ENCODE measurements at places on chromosomes 2 and 18. TPM values are rescaled to one million over a fixed set of nuclear protein-coding genes. Genes with fewer than 3 reads are reported as not detected.

DNA sequence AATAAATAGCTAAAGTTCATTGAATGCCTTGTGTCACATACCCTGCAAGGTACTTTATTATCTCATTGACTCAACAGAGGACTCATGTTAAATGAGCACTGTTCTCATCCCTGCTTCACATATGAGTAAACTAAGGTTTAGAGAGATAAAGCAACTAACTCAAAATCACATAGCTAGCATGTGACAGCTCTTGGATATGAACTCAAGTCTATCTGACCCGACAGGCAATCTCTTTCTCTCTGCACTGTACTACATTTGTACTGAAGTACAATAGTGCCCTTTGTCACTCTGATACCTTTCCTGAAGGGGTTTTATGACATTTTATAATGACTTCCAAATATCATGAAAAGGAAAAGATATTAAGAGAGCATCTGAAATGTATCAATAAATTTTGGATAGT, 297.5 kb upstream of the UBE2E3 start:
- no peaks in the 10 kb centered on the region for H3K4me1 ChIP-seq
- no peak for DNase-seq
- H3K27ac ChIP-seq = no peak overlapping the region

- H3K4me1 ChIP-seq = peaks cover 31% of the 10 kb centered on the region
- no peak overlapping the region for H3K4me3 ChIP-seq
- H3K27me3 ChIP-seq = no peaks in the 10 kb centered on the region
Measured at GRCh38 chr2:189552991-189553404, 27.6 kb downstream of the SLC40A1 start.

Gene ORC2
- 19.3 TPM for total RNA-seq

GRCh38 chr18:49015886-49016647, 65.3 kb upstream of the SMAD7 start:
- DNase-seq = peak; percentile 53
- H3K27me3 ChIP-seq = no peaks in the 10 kb centered on the region
- no peak overlapping the region for H3K27ac ChIP-seq
- no peaks in the 10 kb centered on the region for H3K36me3 ChIP-seq

DNA sequence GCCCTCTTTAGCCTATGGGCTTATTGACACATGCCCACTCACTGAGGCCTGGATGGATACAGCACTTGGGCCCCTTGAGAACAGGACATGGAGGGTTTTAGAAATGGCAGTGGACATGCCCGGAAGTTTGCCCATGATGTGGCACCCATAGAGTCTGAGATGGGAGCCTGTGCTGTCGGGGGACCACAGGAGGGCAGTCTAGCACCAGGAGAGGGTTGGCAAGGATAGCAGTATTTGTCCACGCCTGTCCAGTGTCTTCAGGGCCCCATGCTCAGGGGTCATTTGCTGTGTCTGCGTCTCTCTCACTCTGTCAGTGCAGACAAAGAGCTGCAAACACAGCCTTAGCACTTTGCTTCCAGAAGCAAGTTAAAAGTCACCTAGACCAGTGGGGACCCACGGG, 48.7 kb downstream of the IL1RL2 start:
- no peaks in the 10 kb centered on the region for H3K36me3 ChIP-seq
- no peaks in the 10 kb centered on the region for H3K27me3 ChIP-seq
- no peak overlapping the region for H3K4me3 ChIP-seq
- H3K4me1 ChIP-seq = no peaks in the 10 kb centered on the region

Gene DGUOK
- total RNA-seq = 31.6 TPM

DNA sequence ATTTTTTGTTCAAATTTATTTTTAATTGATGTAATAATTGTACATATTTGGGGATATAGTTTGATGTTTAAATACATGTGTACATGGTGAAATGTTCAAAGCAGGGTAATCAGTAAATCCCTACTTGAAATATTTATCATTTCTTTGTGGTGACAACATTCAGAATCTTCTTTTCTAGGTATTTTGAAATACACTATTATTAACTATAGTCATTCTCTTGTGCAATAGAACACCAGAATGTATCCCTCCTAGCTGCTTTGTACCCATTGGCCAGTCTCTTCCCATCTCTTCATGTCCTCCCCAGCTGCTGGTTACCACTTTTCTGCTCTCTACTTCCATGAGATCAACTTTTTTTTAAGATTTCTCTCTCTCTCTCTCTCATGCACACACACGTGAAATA, 126.5 kb downstream of the ZNF407 start:
- H3K27me3 ChIP-seq = no peaks in the 10 kb centered on the region
- no peak overlapping the region for H3K4me3 ChIP-seq
- peaks cover 20% of the 10 kb centered on the region for H3K4me1 ChIP-seq
- DNase-seq = no peak
- H3K36me3 ChIP-seq = no peaks in the 10 kb centered on the region

Gene MCFD2
- total RNA-seq = 75.7 TPM

DNA sequence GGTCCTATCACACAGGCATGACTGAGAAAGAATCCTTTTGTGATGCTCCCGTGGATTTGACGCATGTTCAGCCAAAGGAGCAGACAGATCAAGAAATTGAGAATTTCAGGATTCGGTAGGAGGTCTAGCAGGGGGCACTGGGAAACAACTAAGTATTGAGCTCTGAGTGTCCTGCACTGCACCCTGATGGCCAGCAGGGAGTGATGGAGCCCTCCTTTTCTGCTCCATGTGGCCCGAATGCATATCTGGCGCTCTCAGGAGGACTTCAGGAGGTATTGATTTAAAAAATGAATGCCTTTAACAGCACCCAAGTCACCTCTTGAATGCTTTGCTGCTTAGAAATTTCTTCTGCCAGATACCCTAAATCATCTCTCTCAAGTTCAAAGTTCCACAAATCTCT, 58.0 kb downstream of the ZNF519 start:
- H3K27me3 ChIP-seq = no peaks in the 10 kb centered on the region
- H3K36me3 ChIP-seq = peaks cover 5% of the 10 kb centered on the region
- H3K4me1 ChIP-seq = no peaks in the 10 kb centered on the region

- DNase-seq = no peak
- H3K27me3 ChIP-seq = no peaks in the 10 kb centered on the region
- no peaks in the 10 kb centered on the region for H3K4me1 ChIP-seq
- H3K4me3 ChIP-seq = no peak overlapping the region
- peaks cover 65% of the 10 kb centered on the region for H3K36me3 ChIP-seq
- H3K27ac ChIP-seq = no peak overlapping the region
Measured at GRCh38 chr2:86772611-86773010, 18.1 kb downstream of the CD8A start.

Gene LINC00305
- total RNA-seq = not detected

GRCh38 chr2:44680983-44681531, 260.4 kb upstream of the SIX3 start:
- H3K4me3 ChIP-seq = no peak overlapping the region
- no peaks in the 10 kb centered on the region for H3K27me3 ChIP-seq
- no peaks in the 10 kb centered on the region for H3K36me3 ChIP-seq
- H3K4me1 ChIP-seq = no peaks in the 10 kb centered on the region

GRCh38 chr2:224272237-224272910, 129.5 kb downstream of the FAM124B start:
- H3K4me1 ChIP-seq = no peaks in the 10 kb centered on the region
- H3K4me3 ChIP-seq = no peak overlapping the region
- no peak overlapping the region for H3K27ac ChIP-seq
- H3K27me3 ChIP-seq = no peaks in the 10 kb centered on the region

- no peak for DNase-seq
- peaks cover 3% of the 10 kb centered on the region for H3K4me1 ChIP-seq
- no peak overlapping the region for H3K27ac ChIP-seq
- H3K27me3 ChIP-seq = no peaks in the 10 kb centered on the region
- no peak overlapping the region for H3K4me3 ChIP-seq
Measured at GRCh38 chr2:175234153-175234552, 52.6 kb upstream of the ATP5MC3 start.

Gene KCNK3
- 2.9 TPM for total RNA-seq

DNA sequence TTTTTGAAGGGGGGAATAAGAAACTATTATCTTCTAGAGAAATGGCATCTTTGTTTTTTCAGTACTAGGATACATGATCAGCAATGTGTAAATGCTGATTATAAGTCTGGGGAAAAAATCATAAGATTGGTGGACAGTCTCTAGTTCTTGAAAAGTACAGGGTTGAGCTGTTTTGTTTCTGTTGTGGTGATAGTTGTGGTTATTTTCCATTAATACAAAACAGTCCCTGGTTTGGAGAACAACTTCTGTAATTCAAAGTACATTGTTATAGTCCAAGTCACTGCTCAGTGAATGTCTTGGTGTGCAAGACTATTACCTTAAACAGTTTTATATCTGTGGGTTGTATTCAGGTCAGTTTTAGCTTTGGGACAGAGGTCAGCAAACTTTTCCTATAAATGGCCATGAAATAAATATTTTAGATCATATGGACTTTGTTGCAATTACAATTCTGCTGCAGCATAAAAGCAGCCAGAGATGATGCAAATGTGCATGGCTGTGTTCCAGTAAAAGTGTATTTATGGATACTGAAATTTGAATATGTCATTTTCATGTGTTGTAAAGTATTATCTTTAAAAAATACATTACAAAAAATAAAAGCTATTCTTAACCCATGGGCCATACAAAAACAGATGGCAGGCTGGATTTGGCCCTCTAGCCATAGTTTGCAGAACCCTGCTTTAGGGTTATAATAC, 111.0 kb downstream of the CERS6 start:
- no peak overlapping the region for H3K27ac ChIP-seq
- no peaks in the 10 kb centered on the region for H3K36me3 ChIP-seq
- H3K4me3 ChIP-seq = no peak overlapping the region
- H3K4me1 ChIP-seq = no peaks in the 10 kb centered on the region
- no peak for DNase-seq

- no peaks in the 10 kb centered on the region for H3K27me3 ChIP-seq
- DNase-seq = no peak
- no peaks in the 10 kb centered on the region for H3K36me3 ChIP-seq
Measured at GRCh38 chr2:146992466-146992865, 852.4 kb upstream of the ACVR2A start.

DNA sequence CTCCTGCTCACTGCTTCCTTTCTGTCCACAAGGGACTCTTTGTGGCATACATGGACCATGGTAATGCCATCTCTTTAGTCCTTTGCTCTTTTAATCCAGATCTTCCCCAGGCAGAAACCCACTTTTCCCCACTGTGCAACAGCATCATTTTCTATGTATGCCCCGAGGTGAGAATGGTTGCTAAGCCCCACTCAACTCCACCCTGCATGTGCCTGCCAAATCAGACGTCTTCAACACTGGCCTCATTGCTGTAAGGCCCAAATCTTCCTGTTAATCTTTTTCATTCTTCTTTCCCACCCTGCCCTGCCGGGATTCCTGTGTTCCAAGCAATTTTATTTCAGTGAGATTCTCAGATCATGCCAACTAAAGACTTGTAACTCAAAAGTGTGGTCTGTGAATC, 328.4 kb downstream of the PAX3 start:
- H3K4me1 ChIP-seq = no peaks in the 10 kb centered on the region
- H3K4me3 ChIP-seq = no peak overlapping the region
- no peaks in the 10 kb centered on the region for H3K27me3 ChIP-seq
- H3K27ac ChIP-seq = no peak overlapping the region

GRCh38 chr18:45863469-45863868, 38.0 kb downstream of the SIGLEC15 start:
- no peaks in the 10 kb centered on the region for H3K27me3 ChIP-seq
- no peak for DNase-seq
- H3K27ac ChIP-seq = no peak overlapping the region
- peaks cover 89% of the 10 kb centered on the region for H3K36me3 ChIP-seq
- H3K4me1 ChIP-seq = no peaks in the 10 kb centered on the region

GRCh38 chr2:201852878-201853415, 46.6 kb downstream of the CDK15 start:
- no peaks in the 10 kb centered on the region for H3K4me1 ChIP-seq
- DNase-seq = no peak
- no peak overlapping the region for H3K4me3 ChIP-seq
- H3K36me3 ChIP-seq = no peaks in the 10 kb centered on the region
- no peaks in the 10 kb centered on the region for H3K27me3 ChIP-seq

DNA sequence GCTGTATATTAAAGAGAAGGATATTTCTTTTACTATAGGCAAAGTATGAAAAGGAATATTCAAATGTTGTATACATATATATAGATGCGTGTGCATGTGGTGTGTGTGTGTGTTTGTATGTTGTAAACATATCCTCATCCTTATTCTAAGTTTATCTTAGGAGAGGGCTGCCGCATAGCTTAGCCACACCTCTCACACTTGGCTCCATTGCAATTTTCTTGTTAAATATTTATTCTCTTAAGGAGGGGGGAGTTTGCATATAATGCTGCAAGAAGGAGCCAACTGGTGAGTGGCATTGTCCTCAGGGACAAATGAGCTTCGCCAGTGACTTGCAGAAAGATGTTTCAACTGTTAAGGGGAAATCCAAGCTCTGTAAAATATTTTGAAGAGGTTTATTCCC, 360.1 kb upstream of the RND3 start:
- no peaks in the 10 kb centered on the region for H3K36me3 ChIP-seq
- no peaks in the 10 kb centered on the region for H3K4me1 ChIP-seq
- H3K27me3 ChIP-seq = no peaks in the 10 kb centered on the region
- no peak for DNase-seq

- H3K36me3 ChIP-seq = no peaks in the 10 kb centered on the region
- DNase-seq = no peak
- H3K4me3 ChIP-seq = no peak overlapping the region
Measured at GRCh38 chr18:10085416-10085815, 171.6 kb downstream of the VAPA start.

- no peak overlapping the region for H3K27ac ChIP-seq
- H3K36me3 ChIP-seq = no peaks in the 10 kb centered on the region
- H3K27me3 ChIP-seq = no peaks in the 10 kb centered on the region
- H3K4me3 ChIP-seq = no peak overlapping the region
- no peak for DNase-seq
Measured at GRCh38 chr2:60822987-60823386, 58.4 kb upstream of the REL start.

DNA sequence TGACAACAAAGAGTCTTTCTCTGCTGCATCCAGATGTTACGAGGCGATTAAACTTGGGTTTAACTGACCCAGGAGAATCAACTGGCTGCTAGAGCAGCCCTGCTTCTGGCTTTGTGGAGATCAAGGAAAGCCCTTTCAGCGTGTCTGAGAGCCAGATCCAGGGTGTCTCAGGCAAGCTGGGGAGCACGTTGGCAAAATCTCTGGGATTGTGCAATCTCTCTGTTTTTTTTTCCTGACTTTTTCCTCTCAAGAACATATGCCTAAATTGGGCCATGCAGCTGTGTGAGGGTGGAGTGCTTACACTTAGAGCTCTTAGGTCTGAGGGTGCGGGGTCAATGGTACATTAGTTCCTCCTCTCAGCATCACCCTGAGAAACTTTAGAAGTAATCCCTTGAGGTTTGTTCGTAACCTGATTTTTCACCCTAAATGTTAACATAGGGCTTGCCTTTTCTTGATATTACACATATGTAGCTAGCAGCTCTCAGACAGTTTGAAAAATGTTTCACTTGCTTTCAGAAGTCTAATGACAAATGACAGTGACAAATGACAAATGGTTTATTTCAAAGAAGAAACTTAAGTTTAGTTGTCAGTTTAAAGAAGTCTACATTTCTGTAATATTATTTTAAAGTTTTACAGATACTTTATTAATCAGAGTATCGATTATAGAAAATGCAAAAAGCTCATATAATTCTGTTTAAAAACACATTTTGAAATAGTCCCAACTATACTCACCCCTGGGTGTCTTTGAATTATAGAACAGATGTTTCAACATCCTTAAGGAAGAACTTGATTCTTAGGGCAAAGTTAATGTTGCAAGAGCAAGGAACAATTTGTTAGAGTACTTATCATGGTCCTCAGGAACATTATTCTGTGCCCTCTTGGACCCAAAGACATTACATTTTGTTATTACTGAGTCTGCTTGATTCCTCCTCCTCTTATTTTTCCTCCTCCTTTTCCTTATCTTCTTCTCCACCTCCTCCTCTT, 38.4 kb upstream of the ZSWIM2 start:
- H3K36me3 ChIP-seq = no peaks in the 10 kb centered on the region
- H3K4me1 ChIP-seq = no peaks in the 10 kb centered on the region
- no peak overlapping the region for H3K4me3 ChIP-seq
- H3K27me3 ChIP-seq = no peaks in the 10 kb centered on the region

- H3K4me1 ChIP-seq = peaks cover 13% of the 10 kb centered on the region
- H3K27ac ChIP-seq = no peak overlapping the region
- no peaks in the 10 kb centered on the region for H3K36me3 ChIP-seq
- H3K27me3 ChIP-seq = no peaks in the 10 kb centered on the region
- H3K4me3 ChIP-seq = no peak overlapping the region
- no peak for DNase-seq
Measured at GRCh38 chr2:160993654-160994061, 166.6 kb upstream of the TANK start.

Data from sigmoid colon (tissue), 7 donors.